Neural progenitor cell (in vitro differentiated cells): ENCODE measurements at places on chromosomes 16 and 17. TPM values are rescaled to one million over a fixed set of nuclear protein-coding genes. Genes with fewer than 3 reads are reported as not detected.

DNA sequence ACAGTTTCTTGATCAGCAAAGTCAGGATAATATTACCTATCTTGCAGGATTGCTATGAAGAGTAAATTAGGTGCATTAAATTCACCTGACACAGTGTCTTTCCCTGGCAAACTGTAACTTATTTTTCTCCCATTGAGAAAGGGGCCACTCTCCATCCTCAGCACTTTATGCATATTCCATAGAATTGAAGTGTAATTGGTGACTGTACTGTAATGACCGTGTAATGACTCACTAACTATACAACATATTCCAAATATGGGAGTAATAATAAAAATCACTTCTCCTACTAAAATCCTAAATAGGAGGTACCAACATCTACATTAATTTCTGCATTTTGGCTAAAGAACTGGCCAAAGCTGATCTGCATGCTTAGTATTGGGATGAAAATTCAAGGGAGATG, 141.9 kb upstream of the NOG start:
- no peak for DNase-seq

GRCh38 chr16:86602521-86602920, 24.2 kb downstream of the FOXL1 start:
- no peak for DNase-seq

- no peak for DNase-seq
Observed at GRCh38 chr16:68116256-68116867, 31.2 kb downstream of the NFATC3 start.

DNA sequence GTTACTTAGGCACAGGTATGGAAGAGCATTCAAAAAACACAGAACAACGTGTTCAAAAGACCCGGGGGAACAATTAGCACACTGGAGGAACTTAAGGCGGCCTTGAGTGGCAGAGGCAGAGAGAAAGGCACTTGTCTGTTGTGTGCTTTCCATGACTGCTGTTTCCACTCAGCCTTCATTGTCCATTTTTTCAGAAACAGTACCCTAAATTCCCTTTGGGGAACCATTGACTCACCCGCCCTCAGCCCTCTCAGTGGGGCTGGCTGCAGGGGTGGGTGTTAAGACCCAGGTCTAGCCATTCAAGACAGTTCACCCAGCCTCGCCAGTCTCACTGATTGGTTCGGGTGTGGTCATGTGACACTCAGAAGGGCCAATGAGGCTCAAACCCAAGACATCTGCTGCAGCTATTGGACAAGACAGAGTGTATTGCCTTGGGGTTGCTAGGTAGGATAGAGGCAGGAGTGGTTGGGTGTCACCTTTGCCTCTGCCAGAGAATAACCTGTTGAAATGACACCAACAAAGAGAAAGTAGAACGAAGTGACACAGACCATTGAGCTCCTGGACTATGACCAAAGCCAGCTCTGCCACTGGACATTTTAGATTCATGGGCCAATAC, 19.6 kb upstream of the CEP20 start:
- peak; percentile 72 for DNase-seq

GRCh38 chr17:8153031-8153451, 837 bp upstream of the PER1 start:
- DNase-seq, result no peak

DNA sequence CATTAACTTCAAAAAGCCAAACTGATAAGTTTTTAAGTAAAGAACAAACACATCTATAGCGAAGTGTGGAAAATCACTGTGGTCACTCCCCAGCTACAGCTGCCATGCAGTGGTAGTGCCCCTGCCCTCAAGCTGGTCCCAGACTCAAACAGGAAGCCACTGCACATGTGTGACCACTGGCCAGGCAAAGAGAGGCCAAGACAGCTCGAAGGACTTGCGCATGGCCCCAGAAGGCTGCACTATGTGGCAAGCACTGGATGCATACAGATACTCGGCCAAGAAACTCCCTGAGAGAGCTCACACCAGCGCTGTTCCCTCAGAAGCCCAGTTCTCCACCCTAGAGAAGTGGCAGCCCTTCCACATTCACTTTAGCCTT, 82.4 kb downstream of the ANKRD11 start:
- DNase-seq, result no peak

DNA sequence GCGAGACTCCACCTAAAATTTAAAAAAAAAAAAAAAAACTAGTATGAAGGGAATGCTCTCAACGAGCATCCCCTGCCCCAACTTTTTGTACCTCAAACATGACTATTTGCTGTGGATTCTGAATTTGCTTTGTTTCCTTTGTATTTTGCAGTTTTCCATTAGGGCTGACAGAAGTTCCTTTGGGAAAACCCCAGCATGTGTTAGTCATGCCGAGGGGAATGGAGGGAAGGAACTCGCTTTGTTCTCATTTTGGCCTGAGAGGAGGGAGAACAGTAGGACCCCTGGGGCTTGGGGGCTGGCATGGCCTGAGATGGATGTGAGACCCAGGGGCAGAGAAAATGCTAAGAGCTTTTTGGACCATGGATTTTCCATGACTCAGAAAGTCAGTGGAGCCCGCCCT, 20.5 kb downstream of the KRT9 start:
- DNase-seq, result no peak

DNA sequence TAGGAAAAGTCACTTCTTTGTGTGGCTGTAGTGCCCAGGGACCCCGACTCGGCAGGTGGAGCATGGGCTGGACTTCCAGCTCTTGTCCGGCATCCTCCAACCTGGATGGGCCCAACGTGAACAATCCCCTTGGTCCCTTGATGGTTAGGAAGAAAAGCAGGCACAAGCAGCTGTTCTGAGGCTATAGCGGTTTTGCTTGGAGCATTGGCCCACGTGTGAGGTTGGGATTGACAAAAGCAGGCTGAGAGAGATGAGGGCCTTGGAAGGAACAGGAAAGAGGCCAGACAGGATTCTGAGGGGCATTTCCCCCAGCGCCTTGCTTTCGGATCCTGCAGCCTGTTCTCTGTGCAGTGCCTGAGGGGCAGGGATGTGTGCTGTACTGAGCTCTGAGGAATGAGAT, 28.1 kb downstream of the SCNN1B start:
- DNase-seq, result no peak

- peak; percentile 78 for DNase-seq
Observed at GRCh38 chr17:14805348-14805747, 459.8 kb downstream of the PMP22 start.

GRCh38 chr16:55643161-55643970, 12.4 kb upstream of the SLC6A2 start:
- no peak for DNase-seq

DNA sequence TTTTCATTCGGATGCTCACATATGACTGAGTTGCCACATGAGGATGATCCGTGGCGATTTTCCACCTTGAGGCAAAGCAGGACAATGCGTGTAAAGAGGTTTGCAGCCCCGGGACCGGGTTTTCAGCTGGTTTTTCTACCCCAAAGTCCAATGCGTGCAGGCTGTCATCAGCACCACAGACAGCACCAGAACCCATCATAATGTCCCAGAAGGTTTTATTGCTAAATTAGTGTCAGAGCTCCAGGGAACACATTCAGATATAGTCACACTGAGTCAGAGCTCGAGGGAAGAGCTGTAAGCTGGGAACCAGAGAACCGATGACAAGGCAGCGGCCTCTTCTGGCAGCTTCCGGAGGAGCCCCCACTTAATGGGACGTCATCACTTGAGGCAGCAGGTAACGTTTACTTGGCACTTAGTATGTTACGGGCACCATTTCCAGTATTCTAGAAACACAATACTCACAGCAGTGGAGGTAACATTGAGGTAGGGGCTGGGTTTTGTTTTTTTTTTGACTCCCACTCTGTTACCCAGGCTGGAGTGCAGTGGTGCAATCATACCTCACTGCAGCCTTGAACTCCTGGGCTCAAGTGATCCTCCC, 8.9 kb upstream of the NAGPA start:
- DNase-seq, result peak; percentile 49

- DNase-seq, result no peak
Observed at GRCh38 chr17:58427807-58428206, 10.5 kb upstream of the RNF43 start.

DNA sequence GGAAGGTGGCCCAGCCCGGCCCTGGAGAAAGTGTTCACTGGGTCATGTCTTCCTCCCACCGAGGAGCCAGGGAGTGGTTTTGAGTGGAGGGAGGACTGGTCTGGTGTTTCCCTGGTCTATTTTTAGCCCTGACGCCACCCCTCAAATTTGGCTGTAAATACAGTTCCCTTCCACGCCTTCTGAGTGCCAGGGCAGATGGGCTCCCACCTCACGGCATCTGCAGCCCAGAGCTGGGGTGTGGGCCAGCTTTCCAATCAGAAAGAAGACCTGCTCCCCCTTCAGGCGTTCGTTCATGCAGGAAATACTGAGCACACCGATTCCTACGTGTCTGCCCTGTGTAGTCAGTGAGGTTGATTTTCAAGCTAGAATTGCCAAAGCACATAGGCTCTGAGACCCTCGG, 53.7 kb downstream of the SNX20 start:
- peak; percentile 58 for DNase-seq

GRCh38 chr17:2071455-2072281, 16.8 kb downstream of the HIC1 start:
- no peak for DNase-seq

DNA sequence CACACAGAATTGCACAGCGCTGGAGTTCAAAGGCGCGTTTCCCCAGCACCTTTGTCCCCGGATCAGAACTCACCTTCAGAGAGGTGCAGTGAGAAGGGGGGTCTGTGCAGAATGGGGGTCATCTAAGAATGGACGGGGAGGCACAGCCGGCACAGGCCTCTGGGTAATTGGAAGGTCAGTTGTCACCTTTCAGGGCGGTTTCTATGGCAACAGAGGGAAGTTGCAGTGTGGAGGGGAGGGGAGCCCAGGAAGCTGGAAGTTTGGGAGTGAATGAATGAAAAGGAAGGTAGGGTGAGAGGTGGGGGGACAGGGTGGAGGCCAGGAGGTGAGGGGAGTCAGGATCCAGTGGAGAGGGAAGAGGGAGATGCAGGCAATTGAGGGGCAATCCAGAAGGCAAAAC, 12.4 kb upstream of the KCNG4 start:
- peak; percentile 35 for DNase-seq

DNA sequence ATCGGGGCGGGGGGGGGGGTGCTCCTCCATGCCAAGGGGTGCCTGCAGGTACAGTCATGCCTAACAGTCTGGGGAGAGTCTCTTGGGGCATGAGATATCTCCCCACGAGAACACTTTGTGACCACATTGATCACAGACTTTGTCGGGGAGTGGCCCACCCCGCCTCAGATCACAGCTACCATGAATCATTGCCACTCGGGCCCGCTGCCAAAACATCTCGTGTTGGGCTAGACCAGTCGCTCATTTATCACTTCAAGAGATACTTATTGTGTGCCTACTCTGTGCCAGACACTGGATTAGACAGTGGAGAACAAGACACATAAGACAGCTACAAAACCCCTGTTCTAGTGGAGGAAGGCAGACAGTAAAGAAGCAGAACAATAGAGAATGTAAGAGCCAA, 72.6 kb downstream of the CLEC16A start:
- DNase-seq, result no peak

- DNase-seq, result no peak
Observed at GRCh38 chr17:9244066-9245052, 223.0 kb downstream of the NTN1 start.

DNA sequence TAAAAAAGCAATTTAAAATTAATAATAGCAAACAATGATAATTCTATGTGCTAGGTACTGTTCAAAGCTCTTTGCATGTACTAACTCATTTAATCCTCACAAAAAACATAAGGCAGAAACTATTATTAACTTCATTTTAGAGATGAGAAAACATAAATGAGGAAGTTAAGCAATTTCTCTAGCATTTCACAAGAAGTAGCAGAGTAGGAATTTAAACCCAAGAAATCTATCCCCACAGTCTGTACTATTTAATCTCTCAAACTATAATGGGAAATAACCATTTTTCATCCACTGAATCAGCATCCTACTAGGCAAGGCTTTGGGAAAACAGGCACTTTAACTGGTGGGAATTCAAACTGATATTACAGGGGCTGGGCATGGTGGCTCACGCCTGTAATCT, 42.2 kb upstream of the INTS2 start:
- DNase-seq, result no peak

DNA sequence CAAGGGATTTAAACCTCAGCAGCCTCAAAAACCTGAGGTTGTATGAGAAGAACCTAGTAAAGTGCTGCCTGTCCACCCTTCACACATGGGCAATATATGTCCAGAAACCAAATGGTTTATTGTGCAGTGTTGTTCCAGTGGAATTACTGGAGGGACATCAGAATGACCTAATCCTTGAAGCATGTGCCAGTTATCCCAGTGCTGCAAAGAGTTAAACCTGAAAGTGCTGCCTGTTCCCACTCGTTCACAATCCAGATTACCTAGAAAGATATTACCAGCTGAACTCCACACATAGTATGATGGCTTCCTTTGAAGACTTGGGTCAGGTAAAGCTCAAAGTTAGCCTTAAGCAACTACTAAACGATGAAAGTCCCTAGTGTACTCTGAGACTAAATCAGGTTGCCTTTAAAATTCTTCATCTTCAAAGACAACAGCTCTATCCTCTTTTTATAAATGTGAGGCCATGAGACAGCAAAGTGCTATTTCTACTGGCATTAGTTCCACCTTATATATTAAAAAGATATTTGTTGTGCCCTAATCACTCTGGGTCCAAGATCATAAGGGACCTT, 133.1 kb downstream of the SNX11 start:
- no peak for DNase-seq

DNA sequence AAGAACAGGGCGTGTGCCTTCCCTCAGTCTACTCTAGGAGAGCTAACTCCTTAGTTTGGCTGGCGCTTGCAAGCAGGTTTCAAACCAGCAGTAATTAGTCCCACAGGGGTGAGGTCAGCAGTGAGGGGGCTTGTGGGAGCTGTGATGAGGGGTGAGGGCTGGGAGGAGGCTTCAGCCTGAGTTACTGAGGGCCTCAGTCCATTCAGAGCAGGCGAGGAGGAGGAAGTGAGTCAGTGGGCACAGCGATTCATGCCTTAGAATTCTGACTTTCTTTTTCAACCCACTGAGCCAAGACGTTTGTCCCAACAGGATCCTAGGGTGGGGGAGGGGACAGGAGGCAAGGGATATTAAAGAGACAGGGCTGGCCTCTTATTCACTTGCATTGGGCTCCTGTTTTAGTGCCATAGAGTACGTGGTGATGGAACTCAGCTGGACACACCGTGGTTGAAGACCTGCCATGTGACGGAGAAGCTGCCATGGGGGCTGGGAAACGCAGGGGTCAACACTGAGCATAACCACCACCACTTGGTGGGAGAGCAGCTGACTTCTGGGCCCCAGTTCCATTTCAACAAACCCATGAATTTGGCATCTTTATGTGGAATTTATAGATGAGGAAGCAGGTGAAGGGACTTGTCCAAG, 8.3 kb upstream of the ITGA3 start:
- DNase-seq, result no peak

- DNase-seq, result no peak
Observed at GRCh38 chr16:19911747-19912454, 27.3 kb upstream of the GPRC5B start.

The SLC16A11 gene
- total RNA-seq, result not detected in 2 replicates

The SLC13A2 gene
- not detected in 2 replicates for total RNA-seq

The UBE2O gene
- 20.6 and 46.6 TPM in 2 replicates for total RNA-seq

The CNGB1 gene
- total RNA-seq, result not detected in 2 replicates

The PITPNM3 gene
- 2.8 and 5.0 TPM in 2 replicates for total RNA-seq

The ATXN2L gene
- total RNA-seq, result 21.4 and 61.0 TPM in 2 replicates

The ARHGDIG gene
- 0.84 TPM in 1 of 2 replicates, not detected in the other for total RNA-seq

The XAF1 gene
- not detected in 2 replicates for total RNA-seq

The GRAPL gene
- not detected in 2 replicates for total RNA-seq
